ENCODE measurements at places on chromosomes 7 and 10. TPM values are rescaled to one million over a fixed set of nuclear protein-coding genes. Genes with fewer than 3 reads are reported as not detected.

Gene CADPS2
- 21.6 TPM for total RNA-seq

Gene SPDYE1
- not detected for total RNA-seq

Gene IFIT3
- 36.6 TPM for total RNA-seq

Gene PLPP4
- 0.62 TPM for total RNA-seq
